Stimulated activated naive CD8-positive, alpha-beta T cell treated with anti-CD3 and anti-CD28 coated beads, Interleukin-15, amount 100 ng/mL, for 72 hours (primary cell): ENCODE measurements at places on chromosomes 4 and X.

- no peak for DNase-seq
Measured at GRCh38 chr4:138673053-138673452, 342.5 kb upstream of the NOCT start.

GRCh38 chr4:86831262-86832130, 17.7 kb downstream of the SLC10A6 start:
- no peak for DNase-seq

DNA sequence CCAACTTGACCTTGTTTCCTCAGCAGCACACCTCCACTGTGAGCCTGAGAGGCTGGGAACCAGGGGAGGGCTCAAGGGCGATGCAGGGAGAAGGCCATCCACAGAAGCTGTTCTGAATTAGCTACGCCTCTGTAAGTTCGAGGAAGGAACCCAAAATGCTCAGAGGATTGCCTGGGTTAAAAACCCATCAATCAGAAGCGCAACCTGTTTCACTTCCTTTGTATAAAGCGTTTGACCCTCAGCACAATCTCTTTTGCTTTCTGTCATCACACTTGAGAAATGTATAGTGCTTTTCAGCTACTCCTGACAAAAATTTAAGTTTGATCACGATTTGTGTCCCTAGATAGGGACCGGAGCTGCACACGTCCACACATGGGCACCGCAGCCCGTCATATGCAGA, 48.0 kb upstream of the MAP3K15 start:
- DNase-seq: no peak

DNA sequence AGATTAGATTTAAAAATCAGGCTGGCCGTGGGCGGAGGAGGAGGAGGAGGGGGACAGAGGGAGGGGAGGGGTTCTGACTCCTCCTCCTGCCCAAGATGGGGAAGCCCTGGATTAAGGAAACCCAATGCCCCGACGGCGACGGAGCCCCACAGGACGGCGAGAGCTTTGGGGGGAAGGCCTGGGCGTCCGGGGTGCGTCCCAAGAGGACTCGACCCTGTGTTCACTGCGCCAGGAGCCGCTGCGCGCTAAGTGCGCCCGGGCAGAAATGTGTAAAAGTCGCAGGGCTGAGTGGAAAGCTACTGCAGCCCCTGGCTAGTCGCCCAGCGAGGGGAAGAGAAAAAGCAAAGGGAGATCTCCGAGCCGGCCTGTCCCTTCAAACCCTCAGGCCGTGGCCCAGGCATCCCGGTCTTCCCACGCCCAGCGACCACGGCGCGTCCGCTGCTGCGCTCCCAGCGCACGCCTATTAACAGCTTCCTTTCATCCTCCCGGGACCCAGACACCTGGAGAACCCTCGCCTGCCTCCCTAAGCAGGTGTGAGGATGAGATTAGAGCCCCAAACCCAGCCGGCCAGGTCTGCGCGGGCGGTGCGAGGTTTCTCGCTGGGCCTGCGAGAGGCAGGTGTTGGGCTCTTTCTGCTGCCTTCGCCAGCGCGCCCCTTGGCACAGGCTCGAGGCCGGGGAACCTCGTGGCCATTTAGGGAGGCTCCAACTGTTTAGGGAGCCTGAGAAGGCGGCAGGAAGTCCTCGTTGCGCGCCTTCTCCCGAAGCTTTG, 1.4 kb upstream of the RPS6KA3 start:
- peak; percentile 3 for DNase-seq

GRCh38 chrX:111615227-111615626, 65.7 kb upstream of the ALG13 start:
- no peak for DNase-seq

GRCh38 chr4:14165222-14165920, 537.8 kb upstream of the BOD1L1 start:
- no peak for DNase-seq

GRCh38 chr4:107853444-107854355, 29.0 kb downstream of the SGMS2 start:
- DNase-seq: no peak

GRCh38 chrX:84259868-84260267, 71.9 kb upstream of the RPS6KA6 start:
- no peak for DNase-seq

DNA sequence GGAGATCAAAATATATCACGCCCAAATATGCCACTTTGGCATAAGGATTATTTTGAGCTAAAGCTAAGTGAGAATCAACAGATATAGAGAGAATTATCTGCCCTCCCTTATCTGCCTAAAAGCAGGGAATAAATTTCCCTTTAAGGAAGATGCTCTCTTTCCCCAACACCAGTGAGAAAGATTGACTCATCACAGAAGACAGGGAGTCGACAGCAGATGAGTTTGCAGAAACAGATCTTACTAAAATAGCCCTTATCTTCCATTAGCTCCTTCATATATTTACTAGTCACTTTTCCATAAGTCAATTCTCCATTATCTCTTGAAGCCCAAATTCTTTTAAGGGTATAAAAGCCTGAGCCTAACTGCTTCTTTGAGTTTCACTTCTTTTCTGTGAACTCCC, 156.6 kb downstream of the CAMK2D start:
- DNase-seq: no peak

DNA sequence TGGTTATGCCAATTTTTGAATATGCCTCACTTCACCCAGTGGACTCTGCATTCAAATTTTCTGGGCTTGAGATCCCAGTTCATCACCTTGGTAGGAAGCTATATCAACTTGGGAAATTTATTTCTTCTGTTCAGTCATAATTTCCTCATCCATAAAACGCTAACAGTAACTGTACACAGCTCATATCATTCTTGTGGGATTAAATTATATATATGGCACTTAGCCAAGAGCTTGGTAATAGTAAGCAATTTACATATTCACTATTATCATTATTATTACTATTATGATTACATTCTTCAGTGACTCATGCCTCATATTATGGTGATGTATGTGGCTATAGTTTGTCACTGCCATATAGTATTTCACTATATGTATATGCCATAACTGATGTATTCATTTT, 177.6 kb downstream of the CPE start:
- DNase-seq: no peak

GRCh38 chr4:40247350-40247749, 50.5 kb downstream of the RHOH start:
- no peak for DNase-seq

DNA sequence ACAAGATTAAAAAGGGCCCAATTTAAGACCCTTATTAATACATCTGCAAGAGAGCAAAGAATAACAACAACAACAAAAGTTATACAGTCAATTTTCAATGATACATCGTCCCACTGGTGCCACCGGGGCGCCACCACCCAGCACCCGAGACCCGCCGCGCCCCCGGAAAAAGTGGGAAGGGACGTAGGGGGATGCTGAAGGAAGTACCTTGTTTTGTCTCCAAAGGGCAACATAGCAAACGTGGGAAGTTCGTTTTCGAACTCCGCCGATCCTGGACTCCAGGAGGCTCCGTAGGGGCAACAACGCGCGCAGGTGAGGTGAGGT, 1.7 kb downstream of the PDE5A start:
- DNase-seq: no peak

DNA sequence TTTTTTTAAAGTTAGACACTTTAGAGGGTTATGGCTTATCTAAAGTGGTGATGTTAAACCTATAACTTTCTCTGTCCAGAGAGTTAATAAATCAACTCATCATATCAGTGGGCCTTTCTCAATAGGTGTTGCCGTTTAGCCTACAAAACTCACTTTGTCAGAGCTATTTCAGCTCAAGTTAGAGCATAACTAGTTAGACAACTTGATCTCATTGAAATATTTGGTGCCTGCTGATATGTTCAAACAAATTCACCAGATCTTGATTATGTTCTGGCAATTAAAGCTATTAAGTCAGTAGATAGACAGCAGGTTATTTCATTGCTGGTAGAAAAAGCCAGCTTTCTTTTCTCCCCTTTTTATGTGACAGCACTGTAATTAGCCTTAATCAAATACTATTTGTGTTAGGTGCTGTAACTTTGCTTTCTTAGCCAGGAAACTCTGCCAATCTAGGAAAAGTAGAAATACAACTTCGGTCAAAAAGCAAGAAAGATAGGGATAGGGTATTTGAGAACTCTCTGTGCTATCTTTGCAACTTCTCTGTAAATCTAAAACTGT, 191.8 kb downstream of the MAML3 start:
- no peak for DNase-seq

DNA sequence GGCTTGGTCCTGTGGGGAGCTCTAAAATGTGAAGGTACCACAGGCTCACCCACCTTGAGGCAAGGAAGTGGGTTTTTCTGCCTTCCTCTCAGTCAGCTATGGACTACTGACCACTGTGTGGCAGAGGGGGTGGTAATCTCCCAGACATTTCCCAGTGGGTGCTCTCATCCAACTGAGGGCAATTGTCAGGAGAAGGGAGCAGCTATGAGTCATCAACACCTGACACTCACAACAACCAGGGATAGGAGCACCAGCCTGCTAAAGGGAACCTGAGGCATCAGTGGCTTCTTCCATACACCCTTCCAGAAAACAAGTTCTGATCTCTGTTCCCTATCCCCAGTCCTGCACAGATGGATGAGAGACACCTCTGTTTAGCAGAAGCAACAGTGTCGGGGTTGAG, 468.8 kb downstream of the BCOR start:
- DNase-seq: no peak

- DNase-seq: no peak
Measured at GRCh38 chr4:25029479-25030276, 1.1 kb downstream of the LGI2 start.

DNA sequence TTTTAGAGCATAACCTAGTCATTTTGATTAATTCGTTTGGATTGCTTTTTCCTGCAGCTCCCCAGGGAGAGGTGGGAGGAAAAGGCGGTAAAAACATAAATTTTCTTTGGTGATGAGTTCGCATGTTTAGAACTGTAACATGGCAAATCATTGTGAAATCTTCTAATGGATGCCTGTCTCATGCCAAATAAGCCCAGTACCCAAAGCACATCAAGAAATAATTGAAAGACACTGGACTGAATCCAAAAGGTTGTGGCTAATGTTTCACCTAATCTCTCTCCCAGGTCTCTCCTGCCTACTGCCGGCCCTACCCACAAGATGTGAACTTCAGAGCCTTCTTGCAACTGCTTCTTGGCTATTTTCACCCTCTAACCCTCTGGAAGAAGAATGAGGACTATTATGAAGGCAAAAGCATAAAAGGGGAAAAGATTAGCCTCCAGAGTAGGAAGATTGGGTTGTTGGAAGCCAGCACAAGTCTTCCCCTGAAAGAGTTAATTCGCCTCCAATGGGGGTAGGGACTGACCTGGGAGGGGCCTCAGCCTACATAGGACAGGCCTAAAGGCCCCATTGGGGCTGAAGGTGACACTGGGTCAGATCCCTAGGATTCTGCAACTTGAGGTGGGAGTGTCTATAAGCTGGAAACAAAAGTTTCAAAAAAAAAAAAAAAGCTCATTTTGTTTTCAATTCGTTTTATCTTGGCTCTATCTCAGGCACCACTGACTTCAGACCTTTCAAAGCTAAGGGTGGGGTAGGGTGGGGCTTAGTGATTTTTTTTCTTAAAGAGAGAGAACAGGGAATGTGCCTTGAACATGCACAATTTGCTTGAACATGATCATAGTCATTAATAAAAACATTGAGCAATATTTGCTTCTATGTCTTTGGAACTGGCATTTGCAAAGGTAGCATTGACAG, 278.6 kb upstream of the KLF3 start:
- DNase-seq: no peak

DNA sequence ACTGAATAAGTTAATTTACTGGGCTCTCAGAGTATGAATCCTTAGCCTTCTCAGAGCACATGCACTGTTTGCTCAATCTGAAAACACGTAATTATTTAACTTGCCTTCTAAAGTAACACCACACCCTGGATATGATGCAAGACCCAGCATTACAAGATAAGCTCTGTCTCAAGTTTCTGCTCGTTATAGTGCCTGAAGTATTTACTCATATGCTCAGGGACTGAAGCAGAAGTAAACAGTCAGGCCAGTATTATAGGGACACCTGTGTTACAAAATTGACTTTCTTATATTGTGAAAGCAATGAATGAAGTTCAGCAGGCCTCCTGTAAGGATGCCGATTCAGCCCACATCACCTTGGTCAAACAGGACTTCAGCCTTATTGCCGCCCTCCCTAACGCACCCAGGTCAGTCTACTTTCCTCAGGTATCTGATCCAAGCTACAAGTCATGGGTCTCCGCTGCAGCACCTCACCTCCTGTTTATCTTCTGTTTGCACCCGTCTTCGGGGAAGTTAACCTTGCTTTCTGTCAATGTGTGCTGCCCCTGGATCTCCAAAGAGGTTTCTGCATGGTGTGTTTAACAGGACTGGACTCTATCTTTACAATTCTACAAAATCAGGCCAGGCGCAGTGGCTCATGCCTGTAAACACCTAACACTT, 42.8 kb upstream of the KLF3 start:
- DNase-seq: no peak

DNA sequence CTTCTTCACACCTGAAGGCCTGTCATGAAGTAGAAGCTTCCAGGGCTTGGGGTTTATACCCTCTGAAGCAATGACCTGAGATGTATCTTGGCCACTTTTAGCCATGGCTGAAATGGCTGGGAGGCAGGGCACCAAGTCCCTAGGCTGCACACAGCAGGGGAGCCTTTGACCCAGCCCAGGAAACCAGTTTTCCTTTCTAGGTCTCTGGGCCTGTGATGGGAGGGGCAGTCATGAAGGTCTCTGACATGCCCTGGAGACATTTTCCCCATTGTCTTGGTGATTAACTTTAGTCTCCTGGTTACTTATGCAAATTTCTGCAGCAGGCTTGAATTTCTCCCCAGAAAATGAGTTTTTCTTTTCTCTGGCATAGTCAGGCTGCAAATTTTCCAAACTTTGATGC, 511.0 kb upstream of the KLHL4 start:
- DNase-seq: no peak

DNA sequence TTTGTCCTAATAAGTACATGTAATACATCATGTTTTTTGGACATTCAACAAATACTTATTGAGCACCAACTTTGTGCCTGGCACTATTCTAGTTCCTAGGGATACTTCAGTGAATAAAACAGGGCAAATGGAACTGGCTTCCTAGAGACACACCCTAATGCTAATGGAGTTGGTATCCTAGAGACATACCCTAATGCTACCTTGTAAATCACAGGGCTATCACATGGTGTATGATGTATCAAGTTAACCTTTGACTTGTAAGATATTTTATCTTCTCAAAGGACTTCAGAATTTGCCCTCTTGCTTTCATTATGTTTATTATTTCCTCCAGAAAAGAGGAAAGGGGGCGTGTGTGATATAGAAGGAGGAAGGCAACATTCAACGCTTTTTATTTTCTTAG, 10.1 kb downstream of the GK start:
- DNase-seq: no peak

DNA sequence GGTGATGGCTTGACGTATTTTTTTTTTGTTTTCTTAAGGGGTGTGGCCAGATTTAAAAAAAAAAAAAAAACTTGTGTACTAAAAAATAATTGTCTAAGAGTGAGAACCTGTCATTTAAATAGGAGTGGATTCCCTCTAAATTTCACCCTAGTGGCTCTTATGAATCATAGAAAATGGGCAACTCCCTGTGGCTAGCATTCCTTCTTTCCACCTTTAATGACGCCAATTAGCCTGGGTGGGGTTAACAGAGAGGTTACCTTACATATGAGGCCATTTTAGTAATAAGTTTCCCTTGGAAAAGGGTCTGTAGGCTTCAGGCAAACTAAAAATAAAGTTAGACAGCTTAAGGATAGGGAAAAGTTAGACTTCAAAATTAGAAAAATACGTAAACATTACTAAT, 223.5 kb upstream of the FAM241A start:
- DNase-seq: no peak

- DNase-seq: no peak
Measured at GRCh38 chr4:144894573-144894972, 203.4 kb downstream of the ANAPC10 start.
